ENCODE measurements at places on chromosomes 3 and 15. TPM values are rescaled to one million over a fixed set of nuclear protein-coding genes. Genes with fewer than 3 reads are reported as not detected.

DNA sequence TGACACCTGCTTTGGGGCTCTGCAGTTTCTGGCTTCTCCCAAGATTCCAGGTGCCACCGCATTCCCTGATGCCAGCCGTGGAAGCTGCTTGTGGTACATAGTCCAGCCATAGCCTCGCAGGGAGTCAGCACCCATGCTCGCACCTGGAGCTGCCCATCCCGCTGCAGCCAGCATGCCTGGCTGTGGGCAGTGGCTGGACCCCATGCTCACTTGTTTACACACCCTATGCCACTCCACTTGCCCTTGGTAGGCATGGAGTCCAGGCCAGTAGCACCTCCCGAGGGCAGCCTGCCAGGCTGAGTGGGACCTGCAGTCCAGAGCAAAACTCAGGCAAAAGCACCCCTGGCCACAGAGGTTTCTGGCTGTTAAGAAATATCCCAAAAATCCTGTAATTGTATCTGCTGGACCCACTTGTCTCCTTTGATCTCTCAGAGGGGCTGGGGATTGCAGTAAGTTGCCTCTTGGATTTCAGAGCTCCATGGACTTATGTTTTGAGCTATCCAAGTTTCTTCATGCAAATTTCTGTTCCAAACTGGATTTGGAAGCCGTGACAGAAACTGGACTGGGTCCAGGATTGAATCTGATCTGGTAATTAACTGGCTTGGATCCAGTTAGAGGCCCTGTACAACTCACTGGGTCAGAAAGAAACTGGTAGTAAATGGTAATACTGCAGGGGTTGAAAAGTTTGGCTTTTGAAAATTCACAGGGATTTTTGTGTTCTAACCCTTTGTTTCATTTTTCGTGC lies 149.3 kb downstream of the FMN1 start:
- no peak for DNase-seq

- DNase-seq: no peak
Observed at GRCh38 chr3:187942658-187943241, 197.5 kb upstream of the BCL6 start.

DNA sequence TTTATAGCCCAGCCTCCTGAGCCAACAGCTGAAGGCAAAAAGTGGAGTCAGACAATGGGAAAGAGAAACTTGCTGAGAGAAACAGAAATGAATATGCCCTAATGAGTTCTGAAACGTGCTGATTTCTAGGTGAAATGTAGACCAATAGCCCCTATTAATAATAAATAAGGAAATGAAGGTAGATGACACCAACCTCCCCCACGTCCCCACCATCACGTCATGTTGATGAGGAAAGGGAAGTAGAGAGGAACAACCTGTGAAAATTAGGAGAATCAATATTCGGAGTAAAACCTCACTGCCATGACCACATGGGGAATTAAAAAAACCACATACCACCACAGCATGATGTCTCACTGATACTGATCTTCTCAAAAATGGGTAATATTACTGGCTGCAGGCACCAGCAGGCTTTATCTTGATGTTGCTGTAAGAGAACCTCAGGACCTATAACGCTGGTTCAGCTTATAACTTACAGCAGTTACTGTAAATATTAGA lies 64.0 kb downstream of the KAT2B start:
- no peak for DNase-seq

DNA sequence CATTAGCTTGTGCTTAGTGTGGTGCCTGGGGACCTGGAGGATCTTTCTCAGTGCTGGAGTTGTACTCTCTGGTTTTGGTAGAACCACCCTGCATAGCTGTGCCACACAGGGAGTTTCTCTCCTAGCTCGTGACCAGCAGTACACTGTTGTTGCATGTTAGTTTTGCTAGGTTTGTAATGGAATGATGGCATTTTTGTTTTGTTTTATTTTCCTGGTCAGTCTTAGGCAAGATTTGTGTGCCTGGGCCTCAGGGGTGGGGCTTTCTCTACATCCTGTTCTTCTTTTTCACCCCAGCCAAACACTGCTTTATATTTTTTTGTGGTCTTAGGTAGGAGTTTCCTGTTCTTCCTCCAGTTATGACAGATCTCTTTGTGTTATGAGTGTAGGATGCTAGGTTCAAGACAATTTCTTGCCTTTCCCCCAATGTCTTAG lies 534.5 kb upstream of the KCNMB2 start:
- DNase-seq: no peak

- DNase-seq: no peak
Observed at GRCh38 chr3:17181413-17181907, 296.7 kb downstream of the PLCL2 start.

Gene SNX22
- 1.2 TPM for total RNA-seq

GRCh38 chr15:70514251-70514650 lies 249.1 kb downstream of the UACA start:
- no peak for DNase-seq

Gene CHCHD4
- total RNA-seq: 16.5 TPM

DNA sequence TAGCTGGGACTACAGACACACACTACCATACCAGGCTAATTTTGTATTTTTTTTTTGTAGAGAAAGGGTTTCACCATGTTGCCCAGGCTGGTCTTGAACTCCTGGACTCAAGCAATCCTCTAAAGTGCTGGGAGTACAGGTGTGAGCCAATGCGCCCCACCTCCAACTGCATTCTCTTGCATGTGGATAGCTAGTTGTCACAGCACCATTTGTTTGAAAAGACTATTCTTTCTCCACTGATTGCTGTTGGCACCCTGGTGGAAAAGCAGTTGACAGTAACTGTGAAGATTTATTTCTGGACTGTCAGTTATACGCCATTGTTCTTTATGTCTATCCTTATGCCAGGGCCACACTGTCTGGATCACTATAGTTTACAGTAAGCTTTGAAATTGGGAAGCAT lies 303.9 kb downstream of the ADAMTS17 start:
- DNase-seq: no peak

DNA sequence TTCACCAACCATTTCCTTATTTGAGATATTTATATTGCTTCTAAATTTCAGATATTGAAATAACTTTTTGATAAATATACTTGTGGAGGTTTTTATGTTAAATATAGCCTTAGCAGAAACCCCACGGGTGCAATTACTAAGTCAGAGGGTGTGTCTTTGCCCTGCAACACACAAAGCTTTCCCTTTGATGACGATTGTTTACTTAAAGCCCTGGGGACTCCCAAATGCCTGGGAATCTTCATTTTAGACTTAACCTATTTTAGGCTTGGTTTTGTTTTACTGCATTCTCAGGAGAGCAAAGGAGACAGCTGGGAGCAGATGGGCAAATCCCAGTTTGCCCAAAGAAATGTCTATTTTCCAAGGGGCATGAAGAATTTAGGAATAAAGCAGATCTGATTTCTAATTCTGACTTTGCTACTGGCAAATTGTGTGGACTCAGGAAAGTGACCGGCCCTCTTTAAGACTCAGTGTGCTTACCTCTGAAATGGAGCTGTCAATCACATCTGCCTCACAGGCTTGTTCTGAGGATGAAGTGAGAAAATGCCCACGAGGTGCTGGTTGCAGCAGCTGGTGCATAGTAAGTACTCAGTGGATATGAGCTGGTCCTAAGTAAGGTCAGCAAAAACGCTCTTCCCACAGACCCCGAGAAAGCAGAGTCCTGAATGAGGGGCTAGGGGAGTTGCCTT lies 49.3 kb upstream of the CA12 start:
- no peak for DNase-seq

DNA sequence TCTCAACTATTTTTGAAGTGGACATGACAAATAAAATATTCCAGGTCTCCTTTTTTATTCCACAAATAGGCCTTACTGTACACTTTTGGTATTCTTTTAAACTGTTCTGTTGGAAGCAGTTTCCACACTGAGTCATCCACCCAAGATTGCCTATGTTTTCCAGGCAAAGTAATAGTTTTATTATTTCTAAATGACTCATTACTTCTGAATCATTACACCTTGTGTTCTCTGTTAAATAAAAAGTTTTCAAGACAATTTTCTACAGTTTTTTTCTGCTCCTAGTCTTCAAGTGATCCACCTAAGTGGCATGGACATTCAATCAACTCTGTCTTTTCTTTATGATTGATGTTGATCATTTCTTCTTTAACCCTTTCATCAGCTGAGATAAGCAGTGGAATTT lies 26.5 kb downstream of the PPP2R3A start:
- peak; percentile 68 for DNase-seq

Gene GOLGA6B
- not detected for total RNA-seq

GRCh38 chr3:37753428-37753827 lies 108.3 kb upstream of the CTDSPL start:
- DNase-seq: no peak
